ENCODE measurements at places on chromosomes 1 and 21.

DNA sequence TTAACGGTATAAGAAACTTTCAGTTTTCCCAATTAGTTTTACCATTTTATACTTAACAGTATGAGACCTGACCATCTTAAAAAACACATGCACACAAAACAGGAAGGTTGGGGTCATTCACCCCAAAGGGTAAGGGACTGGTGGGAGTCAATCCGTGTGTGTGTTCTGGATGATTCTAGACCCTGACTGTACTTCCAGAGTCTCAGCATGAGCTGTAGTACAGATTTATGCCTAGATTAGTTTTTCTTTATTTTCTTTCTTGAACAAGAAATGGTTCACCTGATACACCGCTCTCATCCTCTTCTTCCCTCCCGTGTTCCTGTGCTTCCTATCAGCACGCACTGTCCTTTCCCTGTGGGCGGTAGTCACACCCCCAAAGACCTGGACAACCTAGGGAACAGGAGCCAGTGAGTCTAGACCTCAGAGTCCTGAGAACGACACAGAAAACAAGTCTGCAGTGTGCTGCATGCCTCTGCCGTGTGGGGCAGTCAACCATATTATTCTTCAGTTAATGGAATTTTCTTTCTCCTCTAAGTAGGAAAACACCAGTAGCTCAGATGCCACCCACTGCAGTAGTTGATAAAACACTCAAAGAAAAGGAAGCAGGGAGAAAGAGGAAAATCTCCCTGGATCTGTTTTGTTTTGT, 38.9 kb upstream of the MRPS6 start:
- no peak for DNase-seq

DNA sequence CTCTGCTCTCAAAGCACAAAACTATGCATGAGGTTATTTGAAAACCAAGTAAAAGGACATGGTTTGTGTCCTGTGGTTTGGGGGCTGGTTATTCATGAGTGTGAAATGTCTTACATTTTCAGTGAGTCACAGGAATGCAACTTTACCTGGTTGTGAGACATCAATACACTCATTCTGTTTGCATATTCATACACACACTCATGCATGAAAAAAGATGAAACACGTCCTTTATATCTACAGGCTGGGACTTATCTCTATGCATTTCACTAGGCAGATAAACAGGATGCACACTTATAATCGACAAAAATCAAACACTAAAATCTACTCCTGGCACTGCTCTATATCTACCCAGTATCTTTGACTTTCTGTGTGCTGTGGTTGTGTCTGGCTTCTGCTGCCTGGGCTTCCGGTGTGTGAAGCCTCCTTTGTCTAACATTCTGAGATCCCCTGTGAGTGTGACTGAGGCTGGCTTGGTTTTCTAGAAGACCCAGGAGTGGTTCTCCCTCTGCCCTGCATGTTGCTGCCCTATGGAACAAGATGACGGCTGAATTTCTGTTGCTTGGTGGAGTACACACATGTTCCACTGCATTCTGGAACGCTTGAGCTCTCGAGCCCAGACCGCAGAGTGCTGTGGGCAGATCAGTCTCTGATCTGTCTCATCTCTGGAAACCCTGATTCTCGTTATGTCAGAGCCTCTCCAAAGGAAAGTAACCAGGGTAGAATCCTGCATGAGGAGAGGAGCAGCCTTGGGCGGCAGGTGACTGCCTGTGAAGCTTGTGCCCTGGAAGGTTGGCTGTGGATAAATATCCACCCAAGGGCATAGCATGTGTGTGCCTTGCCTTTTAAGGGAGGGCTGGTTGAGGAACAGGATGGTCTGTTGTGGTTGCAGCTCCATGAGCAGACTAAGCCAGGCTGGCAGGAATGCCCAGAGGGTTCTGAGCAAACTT, 19.7 kb upstream of the FASLG start:
- no peak for DNase-seq

GRCh38 chr1:38546636-38547035, 312.9 kb downstream of the RRAGC start:
- DNase-seq, result no peak

GRCh38 chr21:17915976-17916375, 96.8 kb upstream of the C21orf91 start:
- DNase-seq, result no peak

DNA sequence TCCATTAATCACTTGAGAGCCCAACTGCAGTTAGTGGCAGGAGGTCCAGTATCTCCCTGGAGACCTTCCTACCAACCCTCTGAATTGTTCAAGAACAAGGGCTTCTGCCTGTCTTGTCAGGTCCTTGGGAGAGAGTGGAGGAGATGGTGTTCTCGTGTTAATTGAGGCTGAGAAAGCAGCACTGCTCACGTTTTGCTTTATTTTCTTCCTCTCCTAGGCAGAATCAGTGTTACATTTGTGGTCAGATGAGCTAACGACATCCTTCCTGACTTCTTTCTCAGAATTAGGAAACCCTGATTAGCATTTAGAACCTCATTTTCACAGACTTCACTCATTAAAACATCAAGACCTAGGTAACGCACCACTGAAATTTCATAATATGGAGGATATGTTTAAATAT, 26.4 kb upstream of the LRIG2 start:
- DNase-seq, result no peak

DNA sequence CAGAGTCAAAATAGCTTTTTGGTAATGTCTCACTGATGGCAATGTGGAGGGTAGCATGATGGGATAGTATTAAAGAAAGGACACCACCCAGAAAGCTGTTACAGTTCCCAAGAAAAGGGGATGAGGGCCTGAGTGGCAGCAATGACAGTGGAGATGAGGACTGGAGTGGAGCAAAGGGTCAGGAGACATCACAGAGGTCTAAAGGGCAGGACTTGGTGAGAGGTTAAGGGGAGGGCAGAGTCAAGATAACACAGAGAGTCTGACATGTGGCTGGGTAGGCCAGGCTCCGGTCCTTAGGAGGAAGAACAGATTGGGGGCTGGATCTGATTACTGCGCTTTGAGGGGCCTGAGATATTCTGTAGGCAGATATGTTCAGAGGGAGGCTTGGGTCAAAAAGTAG, 19.3 kb downstream of the ELF3 start:
- no peak for DNase-seq

DNA sequence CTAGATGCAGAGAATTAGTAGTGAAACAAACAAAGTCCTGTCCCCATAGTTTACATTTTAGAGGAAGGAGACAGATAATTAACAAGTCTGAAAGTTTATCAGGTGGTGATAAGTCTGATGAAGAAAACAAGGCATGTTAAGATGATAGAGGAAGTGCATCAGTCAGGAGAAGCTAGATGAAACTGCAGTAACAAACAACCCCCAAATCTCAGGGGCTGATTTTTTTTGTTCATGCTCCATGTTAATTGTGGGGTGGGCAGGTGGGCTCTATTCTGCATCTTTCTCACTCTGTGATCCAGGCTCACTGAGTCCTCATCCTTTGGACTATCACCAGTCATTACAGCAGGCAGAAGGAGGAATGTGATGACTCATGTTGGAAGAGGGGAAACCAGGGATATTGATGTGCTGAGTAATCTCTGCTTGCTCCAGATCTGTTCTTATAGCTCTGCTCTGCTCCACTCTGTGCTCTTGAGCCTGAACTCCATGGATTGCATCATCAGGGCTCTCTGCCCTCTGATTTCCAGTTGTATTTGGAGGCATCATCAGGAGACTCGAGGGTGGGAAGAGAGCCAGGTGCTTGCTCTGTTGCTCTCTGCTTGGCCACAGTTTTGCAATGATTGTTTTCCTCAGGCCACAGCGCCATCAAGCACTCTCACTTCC, 166.9 kb downstream of the IER5 start:
- peak; percentile 10 for DNase-seq

GRCh38 chr1:99218999-99219398, 45.3 kb upstream of the PLPPR4 start:
- no peak for DNase-seq
